ENCODE measurements at places on chromosomes 3 and 15.
A peak's percentile ranks its signal among the peaks of the same experiment; 100 is the strongest.

DNA sequence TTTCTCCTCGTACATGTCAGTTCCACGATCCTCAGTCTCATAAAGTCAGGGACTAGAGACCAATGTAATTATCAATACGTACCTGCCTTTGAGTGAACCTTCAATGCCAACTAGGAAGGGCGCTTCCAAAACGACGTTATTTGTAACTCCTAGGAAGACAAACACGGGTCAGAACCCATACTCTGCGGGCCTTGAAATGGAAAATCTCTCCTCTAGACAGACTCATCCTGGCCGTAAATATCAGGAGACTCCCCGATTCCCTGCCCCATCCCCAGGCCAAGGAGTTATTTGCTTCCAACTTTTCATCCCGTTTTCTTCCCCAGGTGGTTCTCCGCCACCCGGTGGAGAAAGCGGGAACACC, 578 bp downstream of the OIP5 start:
- DNase-seq: peak; percentile 57

- DNase-seq: peak; percentile 77
Measured at GRCh38 chr3:158727206-158728060, 4.8 kb downstream of the RARRES1 start.

DNA sequence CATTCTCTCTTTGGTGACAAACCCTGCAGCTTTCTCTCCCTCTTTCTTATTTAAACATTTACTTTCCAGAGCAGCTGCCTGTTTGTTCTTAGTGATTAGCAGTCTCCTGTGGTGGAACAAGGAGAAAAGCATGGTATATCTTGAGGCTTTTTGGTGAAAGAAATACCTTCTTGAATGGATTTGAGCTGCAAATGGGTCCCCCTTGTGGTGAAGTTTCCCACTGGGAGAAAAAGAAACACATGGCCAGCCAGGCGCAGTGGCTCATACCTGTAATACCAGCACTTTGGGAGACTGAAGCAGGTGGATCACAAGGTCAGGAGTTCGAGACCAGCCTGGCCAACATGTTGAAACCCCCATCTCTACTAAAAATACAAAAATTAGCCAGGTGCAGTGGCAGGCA, 48.3 kb upstream of the ACP3 start:
- peak; percentile 9 for DNase-seq

DNA sequence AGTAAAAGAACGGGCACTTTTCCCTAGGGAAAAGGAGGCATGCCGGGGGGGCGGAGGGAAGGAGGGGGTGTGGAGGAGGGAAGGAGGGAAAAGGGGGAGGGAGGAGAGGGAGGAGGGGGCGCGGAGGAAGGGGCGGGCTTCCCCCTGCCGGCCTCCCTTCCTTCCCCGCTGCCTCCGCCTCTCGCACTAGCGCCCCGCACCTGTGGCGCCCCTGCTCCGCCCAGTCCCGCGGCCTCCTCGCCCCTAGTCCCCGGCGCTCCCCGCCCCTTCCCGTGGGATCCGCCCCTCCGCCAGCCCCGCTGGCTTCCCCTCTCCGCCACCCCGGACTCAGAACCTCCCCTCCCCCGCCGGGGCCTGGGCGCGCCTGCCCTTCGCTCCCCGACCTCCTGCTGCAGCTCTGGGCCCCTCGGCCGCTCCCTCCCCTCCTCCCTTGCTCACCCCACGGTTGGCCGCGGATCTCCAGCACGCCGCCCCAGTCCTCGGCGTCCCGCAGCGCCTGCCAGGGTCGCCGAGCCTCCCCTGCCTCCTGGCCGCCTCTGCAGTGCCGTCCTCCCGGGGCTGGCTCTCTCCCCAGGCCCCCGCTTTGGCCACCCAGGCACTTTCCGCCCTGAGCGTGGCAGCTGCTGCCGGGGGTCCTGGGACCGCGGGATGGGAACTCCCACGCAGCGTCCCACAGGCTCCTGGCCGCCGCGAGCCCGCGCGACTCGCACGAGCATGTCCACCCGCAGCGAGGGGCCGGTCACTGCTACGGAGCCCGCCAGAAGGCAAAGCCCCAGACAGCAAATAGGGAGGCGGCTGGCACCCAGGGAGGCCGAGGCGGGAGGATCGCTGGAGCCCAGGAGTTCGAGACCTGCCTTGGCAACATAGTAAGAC, 147.4 kb downstream of the TJP1 start:
- DNase-seq: peak; percentile 33

GRCh38 chr15:69118089-69118488, 42.3 kb upstream of the GLCE start:
- no peak for DNase-seq

DNA sequence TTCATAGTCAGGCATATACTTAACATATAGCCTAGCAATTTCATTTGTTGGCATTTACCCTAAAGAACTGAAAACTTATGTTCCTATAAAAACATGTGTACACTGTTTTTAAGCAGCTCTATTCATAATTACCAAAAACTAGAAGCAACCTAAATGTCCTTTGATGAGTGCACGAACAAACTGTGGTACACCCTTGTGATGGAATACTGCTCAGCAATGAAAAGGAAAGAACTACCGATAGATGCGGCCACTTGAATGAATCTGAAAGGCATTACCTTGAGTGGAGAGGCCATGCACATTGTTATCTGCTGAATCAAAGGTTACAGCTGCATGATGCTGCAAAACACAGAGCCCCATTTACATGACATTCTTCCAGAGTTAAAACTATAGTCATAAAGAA, 44.7 kb downstream of the CFAP92 start:
- no peak for DNase-seq

GRCh38 chr3:194111336-194111735, 24.6 kb upstream of the HES1 start:
- DNase-seq: no peak

DNA sequence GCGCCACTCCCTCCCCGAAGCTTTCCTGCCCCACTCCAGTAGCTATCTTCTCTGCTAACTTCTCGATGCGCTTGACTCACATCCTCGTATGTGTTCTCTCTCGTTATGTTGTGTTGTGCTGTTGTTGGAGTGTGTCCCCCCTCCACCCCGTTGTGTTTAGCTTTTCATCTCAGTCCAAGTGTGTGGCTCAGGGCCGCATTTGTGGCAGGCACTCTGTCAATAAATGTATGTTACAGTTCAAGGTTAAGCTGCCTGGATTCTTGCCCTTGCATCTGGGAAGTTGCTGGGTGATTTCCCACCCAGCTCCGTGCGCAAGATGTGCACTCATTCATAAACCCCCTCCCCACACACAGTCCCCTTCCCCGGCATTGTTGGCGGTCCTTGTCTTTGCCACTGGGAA, 71.9 kb downstream of the PGPEP1L start:
- no peak for DNase-seq

DNA sequence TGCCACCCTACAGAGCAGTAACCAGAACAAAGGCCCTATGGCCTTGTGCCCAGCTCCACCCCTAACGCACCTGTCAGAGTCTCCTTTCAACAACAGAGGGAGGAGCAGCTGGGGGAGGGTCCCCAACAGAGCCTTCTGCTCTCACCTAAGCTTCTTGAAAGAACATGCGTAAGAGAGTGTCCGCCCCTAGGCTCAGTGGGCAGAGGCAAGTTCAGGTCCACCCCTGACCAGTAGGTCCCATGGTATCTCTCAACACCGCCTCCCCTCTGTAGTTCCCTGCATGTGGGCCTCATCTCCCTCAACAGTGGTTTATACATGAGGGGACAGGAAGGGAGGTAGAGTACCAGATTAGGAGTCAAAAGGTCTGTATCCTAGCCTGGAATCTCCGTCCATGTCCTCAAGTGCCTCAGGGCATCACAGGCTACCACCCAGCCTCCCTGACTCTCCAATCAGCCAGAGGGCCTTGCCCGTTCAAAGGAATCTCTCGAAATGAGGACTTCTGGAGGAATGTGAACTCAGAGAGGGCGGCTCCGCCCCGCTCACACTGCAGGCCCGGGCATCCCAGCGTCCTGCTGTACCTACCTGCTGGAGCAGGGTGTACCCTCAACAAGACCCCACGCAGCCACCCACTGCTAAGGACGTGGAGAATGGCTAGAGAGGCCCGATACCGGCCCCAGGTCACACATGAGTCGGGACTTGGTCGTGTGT, 680 bp downstream of the POC1A start:
- peak; percentile 9 for DNase-seq

DNA sequence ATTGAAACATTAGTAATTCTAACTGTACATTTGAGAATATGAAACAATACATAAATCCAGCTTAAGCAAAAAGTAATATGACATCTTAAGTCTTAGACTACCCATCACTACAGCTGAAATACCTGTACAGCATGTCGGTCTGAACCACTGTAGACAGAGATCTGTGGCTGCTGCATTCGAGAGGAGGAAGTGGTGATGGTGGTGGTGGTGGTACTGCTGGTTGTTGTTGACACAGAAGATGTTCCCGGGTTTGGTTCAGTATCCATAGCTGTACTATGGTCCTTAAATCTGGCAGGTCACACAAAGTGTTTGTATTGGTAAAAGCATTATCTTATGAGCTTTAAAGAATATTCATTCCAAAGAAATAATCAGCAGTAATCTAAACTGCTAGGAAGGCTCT, 2.9 kb downstream of the PHC3 start:
- no peak for DNase-seq

DNA sequence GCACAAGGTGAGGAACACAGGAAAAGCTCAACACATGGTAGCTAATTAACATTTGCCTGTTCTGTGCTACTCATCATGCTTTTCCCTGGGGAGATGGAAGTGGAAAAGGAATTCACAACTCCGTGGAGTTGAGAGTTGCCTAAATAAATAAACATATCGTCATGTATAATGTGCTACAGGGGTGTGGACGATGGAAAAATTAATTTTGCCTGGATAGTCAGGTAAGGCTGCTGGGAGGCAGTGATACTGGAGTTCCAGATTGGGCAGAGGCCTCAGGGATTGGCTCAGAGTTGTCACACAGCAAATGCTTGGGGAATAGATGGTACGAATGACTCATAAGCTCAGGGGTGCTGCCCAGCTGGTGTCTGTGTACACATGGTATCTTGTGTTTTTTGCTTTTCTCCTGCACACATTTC, 3.1 kb upstream of the ABHD6 start:
- DNase-seq: no peak

- DNase-seq: no peak
Measured at GRCh38 chr15:91133511-91133910, 33.5 kb downstream of the SV2B start.

DNA sequence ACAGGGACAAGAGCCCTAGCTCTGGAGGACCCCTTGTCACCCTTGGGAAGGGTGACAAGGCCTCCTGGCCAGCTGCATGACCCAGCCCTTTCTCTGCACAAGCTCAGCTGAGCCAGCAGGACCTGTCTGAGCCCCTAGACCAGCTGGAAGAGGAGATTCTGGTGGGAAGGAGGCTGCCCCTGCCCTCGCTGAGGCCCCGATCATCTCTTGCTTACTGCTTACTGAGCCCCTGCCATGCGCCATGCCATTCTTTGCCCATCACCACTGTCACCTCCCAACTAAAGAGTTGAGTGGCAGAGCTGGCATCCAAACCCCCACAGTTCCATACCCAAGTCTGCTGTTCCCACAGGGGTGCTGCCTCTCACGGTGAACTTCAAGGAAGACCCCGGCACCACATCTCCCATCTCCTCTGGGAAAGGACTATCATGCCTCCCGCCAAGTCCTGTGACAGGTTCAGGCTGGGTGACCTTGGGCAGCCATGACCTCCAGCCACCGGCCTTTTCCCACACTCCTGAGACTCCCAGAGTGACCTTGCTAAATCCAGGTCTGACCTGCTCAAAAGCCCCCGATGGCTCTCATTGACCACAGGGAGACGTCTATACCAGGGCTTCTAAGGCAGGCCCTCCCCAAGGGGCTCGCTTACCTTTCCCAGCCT, 34.0 kb downstream of the ACSBG1 start:
- no peak for DNase-seq

- DNase-seq: no peak
Measured at GRCh38 chr3:149267565-149267964, 45.9 kb upstream of the CP start.

DNA sequence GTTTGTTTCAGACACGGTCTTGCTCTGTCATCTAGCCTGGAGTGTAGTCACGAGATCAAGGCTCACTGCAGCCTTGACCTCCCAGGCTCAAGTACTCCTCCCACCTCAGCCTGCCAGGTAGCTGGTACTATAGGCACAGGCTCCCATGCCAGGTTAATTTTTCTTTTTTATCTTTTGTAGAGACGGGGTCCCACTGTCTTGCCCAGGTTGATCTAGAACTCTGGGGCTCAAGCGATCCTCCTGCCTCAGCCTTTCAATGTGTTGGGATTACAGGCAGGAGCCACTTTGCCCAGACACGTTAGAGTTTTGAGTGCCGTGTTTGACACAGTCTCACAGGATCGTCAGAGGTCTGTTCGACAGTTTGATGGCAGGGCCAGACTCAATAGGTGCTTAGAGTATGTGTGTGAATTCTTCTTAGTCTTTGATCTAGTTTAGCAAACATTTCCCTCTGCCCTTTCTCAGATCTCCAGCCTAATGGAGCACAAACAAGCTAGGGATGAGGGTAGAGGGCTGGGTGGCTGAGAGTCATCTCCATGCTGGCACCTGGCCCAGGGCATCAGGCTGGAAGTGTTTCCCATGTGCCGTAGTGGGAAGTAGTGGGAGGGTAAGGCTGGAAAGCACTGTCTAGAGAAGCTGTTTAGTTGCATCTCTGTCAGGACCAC, 66.1 kb upstream of the DLG1 start:
- DNase-seq: no peak

DNA sequence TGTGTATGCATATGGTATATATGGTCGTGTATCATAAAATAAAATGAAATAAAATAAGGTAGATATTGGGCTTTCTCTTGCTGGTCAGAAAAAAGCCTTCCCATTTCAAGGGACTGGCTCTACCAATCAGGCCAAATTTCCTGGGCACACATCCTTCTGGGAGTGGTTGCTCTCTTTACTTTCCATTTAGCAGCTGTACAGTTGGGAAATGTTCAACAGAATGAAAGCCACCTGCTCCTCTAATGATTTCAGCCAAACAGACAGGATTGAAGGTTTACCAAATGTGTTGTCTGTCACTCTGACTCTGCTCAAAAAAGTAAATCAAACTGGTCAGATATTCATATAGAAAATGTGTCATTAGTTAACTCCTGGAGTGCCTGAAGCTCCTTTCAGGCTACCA, 380.4 kb downstream of the ROBO2 start:
- DNase-seq: no peak

DNA sequence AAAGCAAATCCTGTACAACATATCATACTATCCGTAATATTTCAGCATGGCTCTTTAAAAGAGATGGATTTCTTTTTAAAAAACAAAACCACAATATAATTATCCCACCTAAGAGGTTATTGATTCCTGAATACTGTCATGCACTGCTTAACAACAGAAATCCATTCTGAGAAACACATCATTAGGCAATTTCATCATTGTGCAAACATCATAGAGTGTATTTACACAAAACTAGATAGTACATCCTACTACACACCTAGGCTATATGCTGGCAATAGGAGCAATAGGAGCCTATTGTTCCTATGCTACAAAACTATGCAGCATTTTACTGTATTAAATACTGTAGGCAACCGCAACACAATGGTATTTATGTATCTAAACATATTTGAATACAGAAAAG, 242.0 kb downstream of the NEK10 start:
- no peak for DNase-seq

GRCh38 chr3:3241596-3241995, 62.1 kb upstream of the CRBN start:
- DNase-seq: no peak

- no peak for DNase-seq
Measured at GRCh38 chr3:39548282-39548681, 80.8 kb downstream of the MOBP start.

Data from fibroblast of upper back skin (primary cell).